ENCODE measurements at places on chromosomes 7 and 10. TPM values are rescaled to one million over a fixed set of nuclear protein-coding genes. Genes with fewer than 3 reads are reported as not detected.

Gene ZNF503
- 0.27 TPM for total RNA-seq

Gene ARPC1A
- 48.1 TPM for total RNA-seq

DNA sequence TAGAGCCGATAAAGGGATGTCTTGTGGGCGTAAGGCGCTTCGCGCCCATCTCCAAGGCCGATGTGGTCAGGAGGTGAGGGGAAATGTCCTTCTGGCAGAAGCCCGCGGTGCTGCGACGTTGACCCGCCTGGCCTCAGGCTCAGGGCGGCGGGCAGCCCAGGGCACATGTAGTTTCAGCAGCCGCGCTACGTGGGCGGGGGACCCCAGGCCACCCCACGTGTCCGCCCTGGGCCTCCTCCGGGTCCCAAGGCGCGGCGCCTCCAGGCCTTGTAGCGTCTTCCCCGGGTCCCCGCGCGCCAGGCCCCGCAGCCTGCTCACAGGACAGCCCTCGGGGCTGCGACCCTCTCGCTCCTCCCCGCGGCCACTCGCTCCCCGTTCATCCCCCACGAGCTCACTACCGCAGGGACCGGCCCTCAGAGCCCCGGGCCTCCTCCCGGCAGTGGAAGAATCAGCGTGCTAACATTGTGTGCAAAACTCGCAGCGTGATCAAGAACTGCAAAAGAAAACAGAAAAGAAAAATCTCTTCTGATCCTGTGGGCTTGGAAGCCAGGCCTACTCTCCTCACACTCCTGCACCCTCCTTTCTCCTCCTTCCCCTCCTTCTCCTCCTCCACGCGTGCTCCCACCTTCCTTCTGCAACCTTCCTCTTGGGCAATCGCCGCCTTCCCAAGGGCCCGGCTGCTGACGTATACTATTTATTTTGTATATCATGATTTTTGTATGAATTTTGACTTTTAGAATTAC lies 4.4 kb upstream of the TBX20 start:
- no peak for DNase-seq

- no peak for DNase-seq
These were observed 138.1 kb upstream of the THSD7A start for GRCh38 chr7:11970132-11970531.
